ENCODE measurements at places on chromosomes 13 and 19. TPM values are rescaled to one million over a fixed set of nuclear protein-coding genes. Genes with fewer than 3 reads are reported as not detected.

- no peak for DNase-seq
Observed at GRCh38 chr13:32001769-32002168, 29.8 kb upstream of the FRY start.

DNA sequence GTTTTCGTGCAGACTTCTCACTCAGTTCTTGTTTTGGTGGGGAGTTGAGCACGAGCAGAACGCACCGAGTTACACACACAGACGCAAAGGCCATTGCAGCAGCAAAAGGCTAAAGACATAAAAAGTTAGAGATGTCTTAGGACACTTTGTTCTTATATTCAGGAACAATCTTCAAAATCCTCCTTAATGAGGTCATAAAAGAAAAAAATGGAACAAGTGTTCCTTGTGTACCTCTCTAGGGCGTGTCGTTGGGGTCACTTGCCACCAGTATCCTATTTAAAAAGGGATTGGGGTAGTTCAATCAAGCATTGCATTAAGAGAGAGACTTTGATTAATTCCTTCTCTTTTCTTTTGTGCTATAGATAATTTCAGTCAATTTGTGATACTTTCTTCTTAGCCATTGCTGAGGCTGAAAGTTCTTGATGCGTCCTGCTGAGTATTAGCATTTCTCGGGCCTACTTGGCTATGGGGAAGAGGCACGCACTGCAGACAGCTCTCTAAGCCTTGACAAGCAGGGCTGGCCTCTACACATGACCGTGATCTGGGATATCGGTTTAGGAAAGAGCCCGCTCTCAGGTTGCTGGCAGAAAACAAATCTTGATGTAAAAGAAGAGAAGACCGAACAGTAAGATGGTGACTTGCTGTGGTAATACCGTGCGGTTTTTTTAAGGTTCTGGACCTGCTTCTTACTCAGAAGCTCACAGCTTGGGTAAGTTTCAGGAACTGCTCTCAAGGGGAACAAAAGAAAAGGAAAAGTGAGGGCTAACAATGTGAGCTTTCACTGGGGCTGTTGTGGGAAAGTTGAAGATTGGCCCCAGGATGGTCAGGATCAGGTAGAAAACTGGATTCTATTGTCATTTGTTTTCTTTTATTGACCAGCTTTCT, 223.6 kb downstream of the TM9SF2 start:
- no peak for DNase-seq

- no peak for DNase-seq
Observed at GRCh38 chr13:112898621-112899280, 70.3 kb upstream of the MCF2L start.

DNA sequence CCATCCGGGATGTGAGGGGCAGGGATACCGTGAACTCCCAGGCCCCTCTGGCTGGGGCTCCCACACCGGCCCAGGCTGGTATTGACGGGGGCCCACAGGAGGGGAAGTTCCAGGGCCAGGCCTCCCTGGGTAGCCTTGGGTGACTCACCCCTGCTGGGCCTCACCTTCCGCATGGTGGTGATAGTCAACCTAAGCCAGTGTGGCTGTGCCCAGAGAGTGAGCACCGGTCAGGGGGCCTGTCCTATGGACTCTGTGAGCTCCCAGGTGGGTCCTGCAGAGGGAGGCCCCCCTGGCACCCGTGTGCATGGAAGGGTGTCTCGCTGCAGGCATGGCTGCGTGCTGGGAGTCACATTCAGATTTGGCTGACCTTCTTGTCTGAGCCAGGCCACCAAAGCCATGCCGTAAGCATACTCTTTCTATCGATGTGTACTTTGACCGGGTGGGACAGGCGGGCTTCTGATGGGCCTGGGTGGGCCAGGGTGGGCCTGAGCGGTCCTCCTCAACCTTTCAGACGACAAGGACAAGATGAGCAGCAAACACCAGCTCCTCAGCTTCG, 27.6 kb downstream of the DHX34 start:
- DNase-seq = no peak

GRCh38 chr13:26584713-26585112, 27.2 kb downstream of the WASF3 start:
- DNase-seq = no peak

Gene IFNL3
- not detected for total RNA-seq

Gene ZNF528
- total RNA-seq = 21.8 TPM

Gene PCSK4
- total RNA-seq = 9.6 TPM
